ENCODE measurements at places on chromosomes 16 and 17. TPM values are rescaled to one million over a fixed set of nuclear protein-coding genes. Genes with fewer than 3 reads are reported as not detected.

Gene SPIRE2
- 70.2 TPM for total RNA-seq

Gene NSF
- total RNA-seq = 79.3 TPM

Gene KRTAP2-3
- total RNA-seq = not detected

DNA sequence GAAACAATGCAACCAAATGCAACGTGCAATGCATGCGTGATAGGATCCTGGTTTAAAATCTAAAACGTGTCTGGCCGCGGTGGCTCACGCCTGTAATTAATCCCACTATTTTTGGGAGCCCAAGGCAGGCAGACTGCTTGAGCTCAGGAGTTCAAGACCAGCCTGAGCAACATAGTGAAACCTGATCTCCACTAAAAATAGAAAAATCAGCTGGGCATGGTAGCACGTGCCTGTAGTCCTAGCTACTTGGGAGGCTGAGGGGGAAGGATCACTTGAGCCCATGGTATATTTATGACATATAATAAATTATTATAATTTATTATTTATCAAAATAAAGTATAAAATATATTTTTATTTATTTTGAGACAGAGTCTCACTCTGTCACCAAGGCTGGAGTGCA is 241.8 kb downstream of the PARN start:
- DNase-seq = no peak

- DNase-seq = no peak
Measured at GRCh38 chr17:15999974-16000827, 577 bp downstream of the TTC19 start.

- no peak for DNase-seq
Measured at GRCh38 chr16:12420661-12421209, 383.0 kb downstream of the CPPED1 start.

- no peak for DNase-seq
Measured at GRCh38 chr17:10439816-10440215, 18.1 kb upstream of the MYH8 start.

- DNase-seq = no peak
Measured at GRCh38 chr17:81465910-81466309, 46.7 kb downstream of the ACTG1 start.

- no peak for DNase-seq
Measured at GRCh38 chr16:49492896-49493626, 119.5 kb downstream of the C16orf78 start.

GRCh38 chr16:56372013-56372634 is 53.2 kb downstream of the AMFR start:
- DNase-seq = no peak

DNA sequence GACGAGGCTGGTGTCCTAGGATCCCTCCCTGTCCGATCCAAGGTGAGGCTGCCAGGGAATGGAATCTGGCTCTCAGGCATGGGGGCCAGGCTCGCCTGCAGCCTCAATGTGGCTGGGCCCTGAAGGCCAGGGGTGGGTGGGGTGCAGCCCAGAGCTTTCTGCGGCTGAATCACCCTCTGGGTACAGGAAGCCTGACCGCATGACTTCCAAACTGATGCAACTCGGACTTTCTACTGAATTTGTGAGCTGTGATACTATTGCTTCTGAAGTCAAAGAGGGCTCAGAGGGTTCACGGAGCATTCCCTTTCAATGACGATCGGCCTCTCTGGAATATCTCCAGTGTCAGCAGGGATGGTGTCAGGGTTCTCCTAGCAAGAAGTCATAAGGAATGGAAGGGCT is 123.7 kb downstream of the METRNL start:
- peak; percentile 22 for DNase-seq

GRCh38 chr16:74591876-74592650 is 14.9 kb downstream of the GLG1 start:
- DNase-seq = no peak

DNA sequence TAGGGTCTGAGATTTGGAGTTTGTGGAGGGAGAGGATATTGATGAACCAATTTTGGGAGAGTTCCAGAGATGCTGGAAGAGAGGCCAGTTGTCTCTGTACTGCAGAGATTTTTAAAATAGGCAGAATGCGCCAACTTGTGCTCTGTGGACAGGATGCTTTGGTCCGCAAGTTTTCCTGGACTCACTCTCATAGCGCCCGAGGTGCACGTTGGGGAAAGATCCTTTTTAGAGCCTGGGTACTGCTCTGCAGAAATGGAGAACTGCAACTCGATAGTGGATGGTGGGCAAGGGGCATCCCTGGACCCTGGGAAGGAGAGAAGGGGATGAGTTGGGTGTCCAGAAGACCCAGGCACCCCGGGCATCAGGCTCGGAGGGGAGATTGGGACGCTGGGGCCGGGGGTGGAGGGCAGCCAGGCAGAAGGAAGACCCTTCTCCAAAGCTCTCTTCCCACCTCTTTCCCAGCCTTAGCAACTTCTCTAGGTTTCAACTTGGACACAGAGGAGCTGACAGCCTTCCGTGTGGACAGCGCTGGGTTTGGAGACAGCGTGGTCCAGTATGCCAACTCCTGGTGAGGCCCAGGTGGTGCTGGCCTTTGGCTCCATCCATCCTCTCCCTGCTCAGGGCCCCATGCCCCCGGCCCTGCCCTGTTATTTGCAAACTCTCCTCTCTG is 590 bp downstream of the ITGAX start:
- no peak for DNase-seq

GRCh38 chr16:85620374-85620773 is 7.3 kb downstream of the GSE1 start:
- no peak for DNase-seq

- DNase-seq = no peak
Measured at GRCh38 chr16:49341706-49342105, 31.9 kb upstream of the C16orf78 start.

DNA sequence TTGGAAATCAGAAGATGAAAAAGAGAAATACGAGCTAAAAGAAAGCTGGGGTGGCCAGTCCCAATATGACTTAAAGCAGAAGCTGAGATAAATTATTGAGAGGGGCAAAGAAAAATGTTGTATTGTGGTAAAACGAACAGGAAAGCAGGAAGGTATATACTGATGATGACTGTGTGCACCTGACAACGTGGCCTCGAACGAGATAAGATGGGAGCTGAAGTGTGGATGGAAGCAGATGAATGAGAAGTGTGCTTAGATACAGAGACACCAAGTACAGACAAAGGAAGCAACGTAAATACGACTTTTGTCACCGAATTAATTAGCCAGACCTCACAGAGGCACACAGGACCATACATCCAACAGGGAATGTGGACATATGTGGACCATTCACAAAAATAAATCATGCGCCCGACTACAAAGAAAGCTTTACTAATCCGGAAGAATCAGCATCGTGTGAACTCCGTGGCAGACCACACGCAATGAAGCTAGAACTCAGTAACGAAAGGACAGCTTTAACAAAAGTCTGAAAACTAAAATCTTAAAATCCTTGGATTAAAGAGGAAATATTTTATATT is 218.7 kb downstream of the RPTOR start:
- no peak for DNase-seq

GRCh38 chr16:77137045-77137444 is 53.9 kb upstream of the MON1B start:
- DNase-seq = no peak

- no peak for DNase-seq
Measured at GRCh38 chr17:51848451-51848850, 310.1 kb downstream of the CA10 start.

Data from left colon (tissue), 2 donors.